ENCODE measurements at places on chromosomes 4 and X.

DNA sequence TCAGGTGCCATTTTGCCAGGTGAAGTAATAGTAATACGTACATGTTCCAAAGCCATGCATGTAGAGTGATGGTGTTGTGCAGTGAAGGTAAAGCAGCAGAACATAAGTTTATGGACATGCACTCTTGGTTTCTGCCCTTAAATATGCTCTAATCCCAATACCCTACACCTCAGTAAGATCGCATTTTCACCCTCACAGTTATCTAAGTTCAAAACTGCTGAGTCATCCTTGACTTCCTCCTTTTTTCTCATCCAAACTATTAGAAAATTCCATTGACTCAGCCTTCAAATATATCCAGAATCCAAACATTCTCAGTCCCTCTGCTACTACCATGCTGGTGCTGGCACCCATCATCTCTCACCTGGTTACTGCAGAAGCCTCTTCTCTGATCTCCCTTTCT lies 652.9 kb upstream of the IGFBP7 start:
- DNase-seq: no peak

DNA sequence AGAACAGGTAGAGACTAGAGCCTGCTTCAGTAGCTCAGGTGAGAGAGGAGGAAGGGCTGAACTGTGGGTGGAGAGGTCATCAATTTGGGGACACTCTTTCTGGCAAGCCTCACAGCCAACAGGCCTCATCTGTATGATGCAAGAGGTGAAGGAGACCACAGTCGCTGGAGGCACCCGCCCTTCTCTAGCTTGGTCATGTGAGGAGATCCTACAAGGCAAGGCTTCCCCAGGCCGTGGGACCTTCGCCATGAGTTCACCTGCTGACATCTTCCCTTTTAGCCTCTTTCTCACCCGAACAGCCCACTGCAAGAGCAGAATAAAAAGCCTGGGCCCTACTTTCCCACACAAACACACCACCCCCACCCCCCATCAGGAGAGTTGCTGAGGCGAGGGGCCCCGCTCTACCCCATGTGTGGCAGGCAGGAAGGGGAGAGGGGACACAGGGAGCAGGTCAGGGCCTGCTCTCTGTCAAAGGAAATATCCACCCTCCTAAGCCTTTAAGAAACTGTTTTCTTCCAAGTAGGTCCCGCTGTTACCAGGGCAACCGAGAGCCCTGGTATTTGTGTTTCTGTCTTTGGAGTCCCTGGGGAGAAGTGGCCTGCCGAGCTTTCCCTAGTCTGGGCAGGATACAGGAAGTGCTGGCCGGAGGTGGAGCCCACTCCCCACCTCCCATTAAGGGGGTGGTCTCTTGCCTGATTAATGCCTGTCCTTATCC lies 8.1 kb downstream of the RTL5 start:
- no peak for DNase-seq

GRCh38 chrX:82695066-82695465 lies 813.0 kb upstream of the POU3F4 start:
- DNase-seq: no peak

DNA sequence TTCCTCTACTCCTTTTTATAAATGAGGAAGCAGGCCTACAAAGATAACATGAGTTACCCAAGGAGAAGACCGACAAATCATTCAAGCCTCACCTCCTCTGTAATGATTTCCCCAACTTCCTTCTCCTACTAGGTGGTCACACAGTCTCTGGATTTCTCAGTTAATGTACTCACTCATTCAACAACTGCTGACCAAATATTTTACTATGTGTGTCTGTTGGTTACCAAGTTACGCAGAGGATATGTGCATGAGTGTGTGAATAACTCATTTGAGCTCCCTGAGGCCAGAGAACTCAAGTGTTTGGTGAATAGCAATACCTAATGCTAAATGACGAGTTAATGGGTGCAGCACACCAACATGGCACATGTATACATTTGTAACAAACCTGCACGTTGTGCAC lies 10.4 kb downstream of the CASK start:
- DNase-seq: no peak

DNA sequence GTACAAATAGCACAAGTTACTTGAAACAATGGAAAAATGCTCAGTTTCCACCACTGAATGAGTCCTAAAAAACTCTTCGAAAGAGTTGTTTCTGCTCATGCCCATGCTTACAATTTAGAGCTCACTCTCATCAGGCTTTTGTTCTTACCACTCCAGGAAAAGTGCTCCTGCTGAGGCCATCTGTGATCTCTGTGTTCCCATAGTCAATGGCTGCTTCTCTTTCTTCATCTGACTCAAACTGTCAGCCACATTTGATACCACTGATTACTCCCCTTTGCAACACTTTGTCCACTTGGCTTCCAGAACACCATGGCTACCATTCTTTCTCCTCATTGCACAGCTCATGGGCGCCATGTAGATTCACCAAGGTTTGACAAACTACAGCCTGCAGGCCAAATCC lies 80.0 kb upstream of the SLC34A2 start:
- no peak for DNase-seq

DNA sequence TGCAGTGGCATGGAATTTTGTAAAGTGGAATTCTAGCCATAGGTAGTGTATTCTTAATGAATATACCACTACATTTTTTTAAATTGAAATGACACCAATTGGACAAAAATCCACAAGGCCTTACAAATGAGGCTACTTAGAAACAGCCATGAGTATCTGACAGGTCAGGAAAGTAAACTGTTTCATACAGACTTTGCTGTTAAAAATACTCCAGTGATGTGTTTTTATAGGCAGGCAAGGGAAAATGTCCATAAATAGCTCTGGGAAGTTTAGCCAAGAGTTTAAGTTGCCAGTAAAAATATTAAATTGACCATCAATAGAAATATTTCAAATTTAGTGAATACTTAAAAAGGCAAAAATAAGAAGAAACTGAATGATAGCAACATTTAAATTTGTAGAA lies 41.8 kb upstream of the PDLIM5 start:
- no peak for DNase-seq

- no peak for DNase-seq
Measured at GRCh38 chr4:73919691-73920090, 50.5 kb downstream of the CXCL1 start.

- DNase-seq: no peak
Measured at GRCh38 chr4:186020106-186020792, 48.7 kb upstream of the TLR3 start.

- DNase-seq: no peak
Measured at GRCh38 chrX:21373001-21373400, 1.2 kb upstream of the CNKSR2 start.

- DNase-seq: no peak
Measured at GRCh38 chrX:97200454-97200853, 316.7 kb downstream of the RPA4 start.

DNA sequence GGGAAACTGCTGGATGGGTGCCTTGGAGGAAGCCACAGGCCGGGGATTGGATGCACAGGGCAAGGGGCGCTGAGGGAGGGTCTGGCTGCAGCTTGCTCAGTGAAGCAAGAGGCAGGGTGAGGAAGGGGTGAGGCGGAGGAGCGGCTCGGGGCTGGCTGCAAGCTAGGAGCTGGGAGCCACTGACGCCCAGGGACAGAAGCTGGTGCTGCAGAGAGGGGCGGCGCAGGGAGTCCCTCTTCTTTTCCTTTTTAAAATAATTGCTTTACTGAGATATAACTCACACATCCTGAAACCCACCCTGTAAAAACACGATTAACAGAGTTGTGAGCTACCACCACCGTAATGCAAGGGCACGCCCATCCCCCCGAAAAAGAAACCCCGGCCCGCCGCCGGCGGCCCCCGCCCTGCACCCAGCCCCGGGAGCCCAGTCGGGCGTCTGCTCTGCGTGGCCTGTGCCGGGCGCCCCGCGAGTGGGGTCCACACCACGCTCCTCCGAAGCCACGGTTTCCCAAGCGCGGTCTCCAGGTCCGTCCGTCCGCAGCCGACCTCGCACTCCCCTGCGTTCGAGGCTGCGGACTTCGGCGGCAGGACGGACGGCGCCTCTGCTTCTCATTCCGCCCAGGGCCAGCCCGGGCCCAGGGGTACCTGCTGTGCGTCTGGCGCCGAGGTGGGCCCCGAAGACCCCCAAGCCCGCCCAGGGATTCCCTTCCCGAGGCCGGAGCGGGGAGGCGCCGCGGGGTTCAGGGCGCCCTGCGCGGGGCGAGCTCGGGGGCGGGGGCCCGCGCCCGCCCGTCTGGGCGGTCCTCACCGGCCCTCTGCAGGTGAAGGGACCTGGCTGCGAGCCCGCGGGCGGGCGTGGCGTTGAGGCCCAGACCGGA lies 866 bp upstream of the UVSSA start:
- DNase-seq: no peak

- DNase-seq: no peak
Measured at GRCh38 chr4:145626623-145626982, 7.4 kb downstream of the MMAA start.

GRCh38 chr4:18057821-18058533 lies 36.4 kb upstream of the LCORL start:
- no peak for DNase-seq

DNA sequence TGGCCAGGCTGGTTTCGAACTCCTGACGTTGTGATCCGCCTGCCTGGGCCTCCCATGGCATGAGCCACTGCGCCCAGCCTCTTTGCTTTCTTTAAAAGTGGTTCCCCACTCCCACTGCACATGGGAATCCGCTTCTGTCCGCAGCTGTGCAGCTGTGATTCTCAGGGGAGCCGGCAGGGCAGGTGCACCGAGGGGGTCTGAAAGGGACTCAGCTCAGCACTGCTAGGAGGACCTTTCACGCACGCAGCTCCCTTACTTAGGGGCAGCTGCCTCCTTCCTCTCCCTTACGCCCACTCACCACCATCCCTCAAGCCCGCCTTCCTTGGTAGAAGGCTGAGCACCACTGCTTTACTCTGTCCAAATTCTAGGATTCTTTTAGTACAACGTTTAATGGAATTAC lies 40.4 kb upstream of the CYP4V2 start:
- DNase-seq: no peak

GRCh38 chrX:72478853-72479252 lies 93.8 kb downstream of the HDAC8 start:
- no peak for DNase-seq

GRCh38 chr4:34105311-34105710 lies 2139.0 kb downstream of the ARAP2 start:
- no peak for DNase-seq

- no peak for DNase-seq
Measured at GRCh38 chr4:98976716-98977115, 18.8 kb upstream of the METAP1 start.

- no peak for DNase-seq
Measured at GRCh38 chr4:124907881-124908280, 195.3 kb upstream of the ANKRD50 start.

DNA sequence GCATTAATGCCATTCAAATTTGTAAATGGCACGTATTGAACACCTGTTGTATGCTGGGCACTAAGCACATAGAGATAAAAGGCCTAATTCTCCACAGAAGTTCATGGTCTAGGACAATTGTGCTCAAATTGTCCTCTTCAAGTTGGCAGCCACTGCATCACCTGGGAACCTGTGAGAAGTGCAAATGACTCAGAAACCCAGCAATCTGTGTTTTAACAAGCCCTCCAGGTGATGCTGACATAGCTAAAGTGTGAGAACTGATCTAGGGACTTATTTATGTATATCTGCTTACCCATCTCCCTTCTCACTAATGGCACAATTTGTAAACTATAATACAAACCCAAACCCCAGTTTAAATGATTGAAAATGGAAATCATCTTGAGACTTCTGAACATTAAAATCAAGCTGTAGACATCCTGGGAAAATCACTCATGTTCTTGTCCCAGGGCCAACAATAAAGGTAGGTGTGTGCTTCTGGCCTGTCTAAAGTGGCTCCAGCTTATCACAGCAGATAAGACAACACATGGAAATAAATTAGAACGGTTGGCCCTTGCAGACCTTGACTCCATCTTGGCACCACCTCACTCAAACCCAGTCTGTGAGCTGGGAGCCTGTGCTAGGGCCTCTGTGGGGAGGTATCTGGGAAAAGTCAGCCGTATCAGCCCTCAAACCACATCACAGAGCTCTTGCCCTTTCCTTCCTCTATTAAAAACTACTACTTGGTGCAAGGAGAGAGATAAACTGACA lies 46.8 kb downstream of the UCHL1 start:
- no peak for DNase-seq

DNA sequence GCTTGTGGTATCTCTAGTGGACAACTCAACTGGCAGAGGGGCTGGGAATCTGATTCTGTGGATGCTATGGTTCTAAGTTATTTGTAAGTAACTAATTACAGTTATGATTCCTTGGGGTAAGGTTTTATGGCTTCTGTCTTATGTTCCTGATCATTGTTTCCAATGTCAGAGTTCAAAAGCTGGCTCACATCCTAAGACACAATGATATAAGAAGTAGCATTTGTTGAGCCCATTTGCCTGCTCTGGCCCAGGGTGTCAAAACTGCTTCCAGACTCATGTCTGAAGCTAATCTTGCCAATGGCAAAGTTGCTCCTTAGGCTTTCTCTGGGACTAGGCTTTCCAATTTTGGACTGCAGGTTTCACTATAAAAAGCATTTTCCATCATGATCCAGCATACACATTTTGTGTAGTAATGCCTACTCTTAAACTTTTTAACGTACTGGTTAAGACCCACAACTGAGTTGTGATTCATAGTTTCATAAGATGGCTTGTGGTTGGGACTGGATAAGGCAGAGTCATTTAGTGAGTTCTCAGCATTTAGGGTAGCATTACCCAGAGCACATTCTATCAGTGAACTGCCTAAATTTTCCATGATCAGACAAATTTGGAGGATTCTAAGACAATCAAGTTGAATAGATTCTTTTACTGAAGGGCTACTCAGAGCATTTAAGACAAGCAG lies 50.0 kb downstream of the CCNI start:
- no peak for DNase-seq

GRCh38 chrX:40012868-40013265 lies 84.9 kb downstream of the BCOR start:
- DNase-seq: no peak

- DNase-seq: no peak
Measured at GRCh38 chr4:174521800-174522182, 497 bp downstream of the HPGD start.

DNA sequence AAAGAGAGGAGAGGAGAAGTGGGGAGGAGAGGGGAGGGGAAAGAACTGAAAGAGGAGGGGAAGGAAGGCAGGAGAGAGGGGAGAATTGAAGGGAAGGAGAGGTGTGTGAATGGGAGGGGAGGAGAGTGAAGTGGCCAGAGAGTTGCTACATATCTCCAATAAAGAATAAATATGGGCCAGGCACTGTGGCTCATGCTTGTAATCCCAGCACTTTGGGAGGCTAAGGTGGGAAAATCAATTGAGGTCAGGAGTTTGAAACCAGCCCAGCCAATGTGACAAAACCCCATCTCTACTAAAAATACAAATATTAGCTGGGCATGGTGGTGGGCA lies 482.4 kb downstream of the NAF1 start:
- DNase-seq: no peak

- no peak for DNase-seq
Measured at GRCh38 chr4:11402192-11402591, 26.5 kb downstream of the HS3ST1 start.

GRCh38 chrX:15973299-15973698 lies 118.7 kb upstream of the AP1S2 start:
- no peak for DNase-seq

GRCh38 chrX:23900220-23900797 lies 7.4 kb downstream of the APOO start:
- DNase-seq: no peak
